ENCODE measurements at places on chromosomes 16 and 17. TPM values are rescaled to one million over a fixed set of nuclear protein-coding genes. Genes with fewer than 3 reads are reported as not detected.

Gene USP10
- total RNA-seq = 69.6 TPM

Gene CCL14
- 32.7 TPM for total RNA-seq

Gene PIMREG
- total RNA-seq = 16.2 TPM

Gene TNK1
- 0.38 TPM for total RNA-seq

All from vein endothelial cell (primary cell).